ENCODE measurements at places on chromosomes 12 and 14.
A peak's percentile ranks its signal among the peaks of the same experiment; 100 is the strongest.

DNA sequence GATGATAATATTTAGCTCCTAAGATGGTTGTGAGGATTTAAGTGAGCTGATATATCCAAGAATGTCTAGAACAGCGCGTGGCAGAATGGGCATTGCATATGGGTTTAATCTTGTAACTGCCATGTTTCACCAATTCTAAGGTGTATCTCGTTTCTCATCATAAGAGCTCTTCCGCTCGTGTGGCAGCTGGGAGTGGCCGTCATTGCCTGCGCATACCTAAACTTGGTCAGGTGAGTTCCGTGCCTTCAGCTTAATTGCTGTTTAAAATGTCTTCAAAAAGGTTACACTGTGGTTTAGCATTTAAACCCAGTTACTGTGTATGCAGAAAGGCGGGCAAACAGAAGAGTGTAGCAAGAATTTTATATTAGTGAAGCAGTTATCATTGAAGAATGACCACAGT, 4.5 kb upstream of the AQP2 start:
- no peak for DNase-seq

- DNase-seq, result no peak
Measured at GRCh38 chr12:89023936-89024335, 328.4 kb downstream of the DUSP6 start.

DNA sequence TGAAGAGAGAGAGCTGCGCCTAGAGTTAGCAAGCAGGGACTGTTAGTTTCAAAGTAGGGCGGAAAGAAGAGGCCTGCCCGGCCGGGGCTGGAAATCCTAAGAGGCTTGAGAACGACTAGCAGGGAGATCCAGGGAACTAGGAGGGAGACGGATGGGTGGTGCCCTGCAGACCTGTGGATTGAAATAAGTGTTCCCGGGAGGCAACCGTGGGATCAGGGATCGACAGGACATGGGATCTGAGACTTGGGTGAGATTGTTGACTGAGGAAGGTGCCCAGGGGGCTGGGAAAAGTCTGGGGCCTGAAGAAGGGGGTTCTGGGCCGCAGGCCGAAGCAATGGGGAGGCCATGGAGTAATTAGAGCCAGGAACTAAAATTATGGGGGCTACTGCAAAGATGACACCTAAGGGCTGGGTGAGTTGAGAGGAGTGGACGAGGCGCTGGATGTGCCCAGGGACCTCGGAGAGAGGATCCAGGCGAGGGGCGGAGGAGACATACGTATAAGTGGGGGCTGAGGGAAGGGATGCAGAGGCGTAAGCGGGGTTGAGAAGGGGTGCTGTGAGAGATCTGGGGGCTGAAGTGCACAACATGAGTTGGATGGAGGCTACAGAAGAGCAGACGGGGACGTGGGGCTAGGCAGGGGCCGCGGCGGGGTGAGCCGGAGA, 635 bp downstream of the LTA4H start:
- peak; percentile 34 for DNase-seq

GRCh38 chr12:25793196-25793595, 165.3 kb upstream of the RASSF8 start:
- no peak for DNase-seq

DNA sequence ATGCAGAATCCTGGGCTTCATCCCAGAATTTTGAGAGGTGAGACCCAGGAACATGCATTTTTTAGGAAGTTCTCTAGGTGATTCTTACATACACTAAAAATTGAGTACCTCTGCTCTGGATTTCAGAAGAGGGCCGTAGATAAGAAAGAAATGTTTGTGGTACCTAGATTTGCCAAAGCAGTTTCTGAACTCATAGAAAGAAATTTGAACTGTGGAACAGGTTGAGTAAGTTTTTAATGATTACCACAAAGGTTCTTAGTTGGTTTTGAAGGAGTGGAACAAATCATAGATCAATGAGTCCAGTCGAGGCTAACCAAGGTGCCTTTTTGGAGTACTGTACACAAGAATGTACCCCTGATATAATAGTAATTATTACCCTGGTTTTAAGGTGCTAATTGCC, 24.9 kb downstream of the TTLL5 start:
- DNase-seq, result no peak

DNA sequence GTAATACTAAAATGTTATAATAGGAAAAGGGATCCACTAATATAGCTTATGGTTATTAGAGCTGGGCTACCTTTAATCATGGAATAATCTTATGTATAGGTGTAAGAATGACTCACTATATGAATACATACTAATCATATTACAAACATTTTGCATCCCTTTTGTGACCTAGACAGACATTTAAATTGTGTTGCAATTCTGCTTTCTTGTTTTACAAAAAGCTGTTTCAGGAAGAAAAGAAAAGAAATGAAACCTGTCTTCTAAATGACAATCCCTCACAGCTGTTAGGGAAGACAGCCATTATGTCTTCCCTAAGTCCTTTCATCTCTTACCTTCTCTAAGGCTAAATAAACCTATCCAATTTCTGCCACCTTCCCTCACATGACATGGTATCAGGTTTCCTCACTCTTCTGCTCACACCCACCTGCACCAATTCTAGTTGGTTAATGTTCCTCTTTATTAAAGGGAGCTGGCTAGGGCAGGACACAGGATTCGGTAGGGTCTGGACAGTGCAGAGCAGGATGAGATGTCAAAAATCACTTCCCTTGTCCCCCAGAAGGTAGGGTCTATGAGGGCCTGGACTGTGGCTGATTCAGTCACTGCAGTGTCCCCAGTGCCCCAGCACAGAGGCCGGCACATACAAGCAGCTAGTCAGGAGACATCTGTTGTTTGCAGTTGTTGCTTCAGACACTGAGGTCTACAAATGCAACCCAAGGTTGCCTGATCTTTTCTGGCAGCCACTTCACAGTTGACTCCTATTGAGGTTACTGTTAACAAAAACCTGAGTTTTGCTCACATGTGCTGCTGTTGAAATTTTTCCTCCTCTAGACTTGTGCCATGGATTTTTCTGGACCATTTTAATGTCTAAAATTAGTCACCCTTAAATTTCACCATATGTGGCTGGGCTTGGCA, 3.7 kb downstream of the DHRS7 start:
- DNase-seq, result no peak

DNA sequence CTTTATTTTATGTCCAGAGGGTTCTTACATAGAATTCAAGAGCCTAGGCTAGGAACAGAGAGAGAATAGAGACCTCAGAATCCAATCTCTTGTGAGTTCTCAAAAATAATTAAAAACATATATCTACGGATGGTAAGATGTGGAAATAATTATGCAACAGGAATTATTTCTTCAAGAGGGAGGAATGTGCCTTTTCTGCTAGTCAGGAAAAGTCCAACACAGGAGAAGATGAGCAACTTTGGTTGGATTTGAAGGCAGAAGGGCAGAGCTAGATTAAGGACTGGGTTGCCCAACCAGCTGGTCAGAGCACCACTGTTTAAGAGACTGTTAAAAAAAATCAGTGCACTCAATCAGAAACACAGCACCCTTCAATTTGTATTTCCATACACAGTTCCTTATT, 365.5 kb downstream of the ETNK1 start:
- no peak for DNase-seq

- DNase-seq, result peak; percentile 37
Measured at GRCh38 chr12:63103494-63104131, 47.4 kb downstream of the AVPR1A start.

DNA sequence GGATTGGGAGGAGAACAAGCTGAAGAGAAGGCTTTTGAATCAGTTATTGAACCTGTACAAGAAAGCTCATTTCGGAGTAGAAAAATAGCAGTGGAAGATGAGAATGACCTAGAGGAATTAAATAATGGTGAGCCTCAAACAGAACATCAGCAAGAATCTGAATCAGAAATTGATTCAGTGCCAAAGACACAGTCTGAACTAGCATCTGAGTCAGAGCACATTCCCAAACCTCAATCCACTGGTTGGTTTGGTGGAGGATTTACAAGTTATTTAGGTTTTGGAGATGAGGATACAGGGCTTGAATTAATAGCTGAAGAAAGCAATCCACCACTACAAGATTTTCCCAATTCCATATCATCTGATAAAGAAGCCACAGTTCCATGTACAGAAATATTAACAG, 13.5 kb downstream of the MIA2 start:
- no peak for DNase-seq

GRCh38 chr12:6867413-6868210, at the start of gene TPI1:
Gene TPI1 (plus strand): TSS chr12:6867531. CDS start chr12:6867567, 36 bp downstream.
- DNase-seq, result peak; percentile 92

DNA sequence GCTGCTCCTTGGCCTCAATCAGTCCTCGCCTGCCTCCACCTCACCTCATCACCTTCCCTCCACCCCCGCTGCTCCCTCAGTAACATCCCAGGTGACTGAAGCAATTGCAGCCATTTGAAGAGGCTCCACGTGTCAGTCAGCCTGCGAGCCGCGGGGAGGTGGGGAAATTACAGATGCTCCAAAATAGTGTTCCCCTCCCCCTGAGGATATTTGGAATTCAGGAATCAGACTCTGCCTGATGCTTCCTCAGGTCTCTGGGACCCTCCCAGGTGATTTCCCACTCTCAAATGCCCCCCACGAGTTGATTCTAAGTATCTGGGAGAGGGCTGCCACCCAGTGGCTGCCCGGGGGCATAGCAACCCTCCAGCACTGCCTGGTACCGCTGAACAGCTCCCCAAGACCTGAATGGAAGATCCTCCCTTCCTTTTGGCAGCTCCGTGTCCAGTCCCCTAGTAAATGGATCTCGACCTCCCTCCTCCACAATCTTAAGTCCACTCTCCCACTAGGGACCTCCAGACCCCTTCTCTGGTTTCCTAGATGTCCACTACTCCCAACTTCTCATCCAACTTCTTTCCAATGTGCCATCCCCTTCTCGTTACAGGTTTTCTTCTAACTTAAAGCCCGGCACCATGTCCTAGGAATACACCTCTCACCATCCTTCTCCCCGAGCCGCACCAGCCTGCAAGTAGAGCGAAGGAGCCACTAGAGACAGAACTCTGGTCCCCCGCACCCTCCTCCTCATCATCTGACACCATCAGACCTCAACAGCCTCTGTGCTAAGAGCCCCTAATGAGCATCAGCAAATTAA, 1.4 kb upstream of the ASIC1 start:
- DNase-seq, result peak; percentile 63

DNA sequence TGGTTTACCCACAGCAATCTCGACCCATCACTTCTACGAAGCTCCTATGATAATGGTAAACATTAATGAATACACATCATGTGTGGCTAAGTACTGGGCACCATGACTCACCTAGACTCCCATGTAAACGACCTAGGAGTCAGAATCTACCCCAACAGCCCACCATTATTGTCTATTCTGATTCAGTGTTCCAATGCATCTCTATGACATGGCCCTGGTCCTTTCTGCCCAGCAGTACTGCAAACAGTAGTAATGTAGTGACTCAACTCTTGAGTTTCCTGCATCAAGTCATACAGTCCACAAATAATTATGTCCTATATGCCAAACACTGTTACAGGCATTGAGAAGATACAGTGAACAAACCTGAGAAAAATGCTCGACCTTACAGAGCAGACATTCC, 14.6 kb downstream of the GTF2A1 start:
- no peak for DNase-seq
